Left forelimb (tissue), 1 donor: ENCODE measurements at places on chromosomes 11 and 22.

DNA sequence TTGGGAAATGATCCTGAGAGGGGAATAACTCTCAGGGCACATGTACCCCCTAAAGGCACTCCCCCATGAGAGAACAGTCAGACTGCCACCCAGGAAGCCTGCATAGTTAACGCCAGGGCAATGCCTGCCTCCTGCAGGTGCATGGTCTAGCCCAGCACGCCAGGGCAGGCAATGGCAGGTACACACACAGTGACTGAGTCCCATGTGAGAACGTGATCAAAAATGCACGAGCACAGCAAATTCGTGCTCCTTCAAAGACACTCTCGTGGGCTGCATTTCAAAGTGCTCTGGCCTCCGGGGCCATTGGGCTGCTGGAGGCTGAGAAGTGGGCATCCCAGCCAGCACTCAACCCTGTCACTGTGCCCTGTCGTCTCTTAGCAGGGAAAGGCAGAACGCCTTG, 79.7 kb downstream of the SHANK2 start:
- peak; percentile 40 for DNase-seq

GRCh38 chr11:93741882-93742226, 382 bp downstream of the C11orf54 start:
- DNase-seq = no peak

DNA sequence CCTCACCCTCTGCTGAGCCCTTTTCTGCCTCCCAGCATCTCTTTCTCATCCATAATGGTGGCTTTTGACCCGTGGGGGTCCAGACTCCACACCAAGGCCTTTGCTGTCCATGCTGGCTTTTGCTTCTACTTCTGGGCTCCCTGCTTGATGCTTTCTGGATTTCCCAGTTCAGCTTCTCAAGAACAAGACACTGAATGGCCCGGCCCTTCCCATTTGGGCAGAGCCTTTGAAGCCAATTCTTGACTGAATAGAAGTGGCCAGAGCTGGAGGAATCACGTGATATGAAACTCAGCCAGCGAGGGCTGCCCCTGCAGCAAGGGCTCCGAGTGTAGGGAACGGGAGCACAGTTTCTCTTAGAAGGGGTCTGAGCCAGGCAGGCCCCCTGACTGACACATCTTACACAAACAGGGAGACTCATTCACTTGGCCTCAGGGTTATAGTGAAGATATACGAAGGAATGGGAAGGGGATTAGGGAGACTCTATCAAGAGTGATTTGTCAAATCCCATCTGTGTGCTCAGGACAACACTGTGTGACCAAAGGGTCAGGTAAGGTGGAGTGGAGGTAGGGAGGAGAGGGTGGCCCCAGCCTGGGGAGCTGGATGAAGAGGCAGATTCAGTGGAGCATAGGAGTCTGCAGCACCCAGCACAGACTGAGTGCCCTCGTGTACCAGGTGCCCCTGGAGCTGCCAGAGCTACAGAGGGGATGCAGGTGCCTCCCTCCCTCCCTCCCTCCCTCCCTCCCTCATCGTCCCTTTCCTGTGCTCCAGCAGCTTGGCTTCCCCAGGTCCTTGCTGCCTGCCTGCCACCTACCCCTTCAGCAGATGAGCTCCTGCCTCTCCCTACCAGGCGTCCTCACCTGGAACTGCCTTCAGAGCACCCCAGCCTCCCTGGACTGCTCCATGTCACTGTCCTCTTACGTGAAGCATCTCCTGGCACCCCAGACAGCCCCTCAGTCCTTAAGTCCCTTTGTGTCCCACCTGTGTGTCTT, 106.0 kb downstream of the TRIM29 start:
- DNase-seq = peak; percentile 33

GRCh38 chr11:76834151-76834550, 26.6 kb upstream of the ACER3 start:
- DNase-seq = no peak

DNA sequence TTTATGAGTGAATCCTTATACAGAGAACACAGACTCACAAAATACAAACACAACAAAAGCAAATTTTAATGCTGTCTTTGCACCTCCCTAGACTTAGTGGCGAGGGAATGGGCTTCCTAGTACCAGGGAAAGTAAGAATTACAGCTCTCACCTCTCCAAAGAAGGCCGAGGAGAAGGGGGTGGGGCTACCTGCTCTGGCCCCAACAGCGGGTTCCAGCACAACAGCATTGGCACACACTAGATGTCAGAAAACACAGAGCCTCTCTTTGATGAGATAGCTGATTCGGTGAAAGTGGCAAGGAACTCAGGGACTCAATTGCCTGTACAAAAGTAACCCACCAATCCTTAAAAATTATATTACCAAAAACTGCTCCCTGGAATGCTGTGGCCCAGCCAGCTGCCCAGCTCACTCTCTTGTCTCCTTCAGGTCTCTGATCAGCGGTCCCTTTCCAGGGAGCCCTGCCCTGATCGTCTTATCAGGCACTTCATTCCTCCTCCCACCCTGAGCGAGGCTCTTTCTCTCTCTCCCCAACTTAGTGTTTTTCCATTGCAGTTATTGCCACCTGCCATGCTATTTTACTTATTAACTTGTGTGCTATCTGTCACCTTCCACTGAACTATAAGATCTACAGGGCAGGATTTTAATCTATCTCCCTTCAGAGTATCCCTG, 30.7 kb downstream of the SPON1 start:
- no peak for DNase-seq

GRCh38 chr11:73750228-73750627, 10.6 kb downstream of the RAB6A start:
- DNase-seq = no peak
